ENCODE measurements at places on chromosomes 2 and 18.

DNA sequence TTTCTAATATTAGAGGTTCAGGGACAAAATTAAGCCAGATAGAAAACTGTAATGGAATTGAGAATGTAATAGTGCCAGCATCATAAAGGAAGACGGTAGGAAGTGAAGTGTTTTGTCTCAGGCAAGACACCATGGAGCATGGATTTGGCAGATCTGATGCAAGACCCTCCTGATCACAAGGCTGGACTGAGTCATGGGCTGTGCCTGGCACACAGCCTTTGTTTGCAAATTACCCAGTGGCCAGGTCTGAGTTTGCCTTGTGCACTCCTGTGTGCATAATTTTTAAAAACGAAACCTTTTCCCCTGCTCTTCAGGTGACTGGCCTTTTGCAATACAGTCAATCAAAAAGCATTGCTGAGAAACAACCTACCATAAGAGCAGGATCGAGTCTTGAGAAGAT, 2.0 kb upstream of the UPP2 start:
- no peak for DNase-seq

DNA sequence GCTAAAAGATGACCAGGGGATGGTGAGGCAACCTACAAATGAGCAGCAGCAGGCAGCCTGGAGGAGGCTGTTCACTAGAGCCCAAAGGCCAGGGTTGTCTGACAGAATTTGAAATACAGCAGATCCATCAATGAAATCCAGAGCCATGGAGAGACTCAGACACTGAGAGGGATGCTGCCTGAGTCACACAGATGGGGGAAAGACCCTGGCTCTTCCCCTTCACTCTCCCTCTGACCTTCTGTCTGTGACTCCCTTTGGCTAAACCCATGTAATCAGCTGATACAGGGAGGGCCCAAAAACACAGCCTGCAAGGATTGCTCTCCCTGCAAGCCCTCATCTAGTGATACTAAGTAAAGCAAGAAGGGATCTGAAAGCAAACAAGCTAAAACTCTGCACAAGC, 166.5 kb upstream of the SPOPL start:
- DNase-seq: no peak

DNA sequence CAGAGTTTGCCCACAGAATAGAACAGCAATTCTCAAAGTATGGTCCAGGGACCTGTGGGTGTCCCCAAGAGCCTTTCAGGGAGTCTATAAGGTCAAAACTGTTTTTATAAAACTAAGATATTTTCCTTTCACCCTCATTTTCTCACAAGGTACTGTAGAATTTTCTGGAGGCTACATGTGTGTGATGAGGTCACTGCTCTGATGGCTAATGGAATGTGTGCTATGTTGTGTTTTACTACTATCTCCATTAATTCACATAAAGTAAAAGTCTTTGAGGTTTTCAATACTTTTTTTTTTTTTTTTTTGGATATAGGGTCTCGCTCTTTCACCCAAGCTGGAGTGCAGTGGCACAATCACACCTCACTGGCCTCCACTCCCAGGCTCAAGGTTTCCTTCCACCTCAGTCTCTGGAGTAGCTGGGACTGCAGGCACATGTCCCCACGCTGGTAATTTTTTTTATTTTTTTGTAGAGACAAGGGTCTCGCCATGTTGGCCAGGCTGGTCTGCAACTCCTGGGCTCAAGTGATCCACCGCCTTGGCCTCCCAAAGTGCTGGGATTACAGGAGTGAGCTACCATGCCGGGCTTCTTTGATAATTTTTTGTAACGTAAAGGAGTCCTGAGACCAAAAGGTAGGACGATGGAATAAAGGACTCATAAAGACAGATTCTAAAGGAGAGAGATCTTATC, 1.8 kb downstream of the TRABD2A start:
- no peak for DNase-seq

GRCh38 chr2:222722327-222722946, 51.0 kb downstream of the MOGAT1 start:
- no peak for DNase-seq

DNA sequence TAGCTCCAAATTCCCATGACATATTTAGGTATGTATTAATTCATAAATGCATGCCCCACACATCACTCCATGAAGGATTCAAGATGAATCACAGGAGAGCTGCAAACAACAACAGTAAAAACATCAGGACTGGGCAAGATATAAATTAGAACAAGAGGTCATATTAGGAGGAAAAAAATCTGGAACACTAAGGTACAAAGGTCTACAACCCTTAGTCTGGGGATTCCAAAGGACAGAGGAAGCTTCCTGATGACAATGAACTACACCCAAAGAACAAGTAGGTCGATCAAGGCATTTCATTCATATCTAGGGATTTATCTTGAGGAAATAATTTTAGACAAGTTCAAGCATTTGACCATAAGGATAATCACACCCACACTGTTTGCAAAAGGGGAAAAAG, 14.5 kb downstream of the VPS4B start:
- DNase-seq: no peak

GRCh38 chr2:190802626-190803209, 77.9 kb upstream of the GLS start:
- no peak for DNase-seq

- DNase-seq: no peak
These were observed 55.4 kb upstream of the ACYP2 start for GRCh38 chr2:54059986-54060385.

- no peak for DNase-seq
These were observed 12.6 kb upstream of the KCMF1 start for GRCh38 chr2:84958135-84959059.

GRCh38 chr18:7336623-7337022, 105.7 kb downstream of the LRRC30 start:
- DNase-seq: no peak

DNA sequence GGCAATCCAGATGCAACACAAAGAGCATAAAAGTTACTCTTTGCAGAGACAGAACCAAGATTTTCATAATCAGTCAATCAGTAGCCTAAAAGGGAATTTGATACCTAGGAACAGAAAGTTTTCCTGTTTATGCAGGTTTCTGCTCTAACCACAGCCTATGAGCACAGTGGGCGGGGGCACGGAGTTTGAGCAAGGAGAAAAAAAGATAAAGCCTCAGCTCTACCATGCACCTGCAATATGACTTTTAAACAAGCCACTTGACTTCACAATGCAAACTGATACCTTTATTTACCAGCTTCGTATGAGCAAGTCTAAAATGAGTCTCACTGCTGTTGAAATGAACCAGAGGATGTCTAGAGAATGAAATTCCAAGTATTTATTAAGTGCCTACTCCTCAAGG, 5.6 kb upstream of the LRATD1 start:
- no peak for DNase-seq

GRCh38 chr2:54602736-54603322, 120.6 kb upstream of the EML6 start:
- DNase-seq: no peak

DNA sequence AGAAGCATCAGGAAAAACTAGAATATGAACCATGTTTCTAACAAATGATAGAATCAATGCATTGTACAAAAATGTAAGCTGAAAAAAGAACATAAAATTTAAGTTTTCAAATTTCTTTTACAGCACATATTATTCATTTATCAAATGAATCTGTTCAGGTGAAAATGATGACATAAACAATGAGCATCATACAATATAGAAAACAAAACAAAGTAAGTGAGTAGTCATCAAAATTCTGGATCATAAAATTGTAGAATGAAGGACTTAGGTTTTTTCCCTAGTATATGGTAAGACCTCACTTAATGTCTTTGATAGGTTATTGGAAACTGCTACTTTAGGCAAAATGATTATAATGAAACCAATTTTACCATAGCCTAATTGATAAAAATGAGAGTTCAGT, 427.0 kb upstream of the KCNH7 start:
- DNase-seq: no peak

- no peak for DNase-seq
These were observed 17.5 kb downstream of the GNLY start for GRCh38 chr2:85711578-85712060.

DNA sequence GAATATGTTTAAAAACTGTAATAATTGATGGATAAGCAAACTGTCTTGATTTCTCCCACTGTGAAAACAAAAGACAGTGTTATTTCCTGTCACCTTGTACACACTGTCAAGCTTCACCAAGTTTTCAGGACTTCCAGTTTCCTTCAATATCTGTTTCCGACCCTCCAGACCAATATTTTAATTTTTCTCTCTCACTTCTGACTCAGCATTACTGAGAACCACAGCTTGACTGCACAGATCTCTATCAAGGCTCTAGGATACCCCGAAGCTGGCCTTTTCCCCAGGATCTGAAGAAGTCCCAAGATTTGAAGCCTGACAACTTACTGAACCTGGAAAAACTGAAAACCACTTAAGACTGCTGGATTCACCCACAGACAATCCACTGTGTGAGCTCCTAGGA, 13.2 kb upstream of the SULT1C3 start:
- DNase-seq: no peak

DNA sequence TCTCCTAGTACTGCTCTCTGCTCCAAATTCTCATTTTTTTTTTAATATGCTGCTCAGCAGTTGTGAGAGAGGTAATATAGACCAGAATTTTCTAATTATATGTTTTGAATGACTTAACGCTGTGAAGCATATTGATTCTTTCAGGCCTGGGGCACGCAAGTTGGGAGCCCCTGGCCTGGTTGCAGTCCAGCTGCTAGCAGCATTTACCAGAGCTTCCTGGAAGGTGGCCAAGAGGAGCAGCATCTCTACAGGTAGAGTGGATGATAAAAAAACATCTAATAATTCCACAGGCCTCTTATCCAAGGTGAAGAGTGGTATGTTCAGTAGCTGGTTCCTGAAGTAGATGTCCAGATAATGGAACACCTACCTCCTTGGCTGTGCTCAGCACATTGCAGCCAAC, 7.3 kb upstream of the UGP2 start:
- DNase-seq: no peak

DNA sequence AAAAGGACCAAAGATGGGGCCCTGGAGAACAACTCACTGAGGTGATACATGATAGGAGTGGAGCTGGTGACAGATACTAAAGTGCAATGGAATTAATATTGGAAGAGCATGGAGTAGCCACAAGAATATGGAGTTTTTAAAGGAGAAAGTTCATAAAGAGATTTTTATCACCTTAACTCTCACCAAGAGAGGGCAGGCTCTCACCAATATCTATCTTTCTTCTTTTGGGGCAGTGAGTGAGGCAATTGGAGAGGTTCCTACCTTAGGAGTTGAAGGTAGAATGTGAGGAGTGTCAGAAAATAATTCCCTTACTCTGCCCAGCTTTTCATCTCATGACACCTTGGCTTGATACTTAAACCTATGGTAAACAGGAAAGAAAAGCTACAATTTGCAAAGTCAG, 233.7 kb upstream of the CWC22 start:
- DNase-seq: no peak

- DNase-seq: no peak
These were observed 56.1 kb upstream of the TANK start for GRCh38 chr2:161104054-161104553.

DNA sequence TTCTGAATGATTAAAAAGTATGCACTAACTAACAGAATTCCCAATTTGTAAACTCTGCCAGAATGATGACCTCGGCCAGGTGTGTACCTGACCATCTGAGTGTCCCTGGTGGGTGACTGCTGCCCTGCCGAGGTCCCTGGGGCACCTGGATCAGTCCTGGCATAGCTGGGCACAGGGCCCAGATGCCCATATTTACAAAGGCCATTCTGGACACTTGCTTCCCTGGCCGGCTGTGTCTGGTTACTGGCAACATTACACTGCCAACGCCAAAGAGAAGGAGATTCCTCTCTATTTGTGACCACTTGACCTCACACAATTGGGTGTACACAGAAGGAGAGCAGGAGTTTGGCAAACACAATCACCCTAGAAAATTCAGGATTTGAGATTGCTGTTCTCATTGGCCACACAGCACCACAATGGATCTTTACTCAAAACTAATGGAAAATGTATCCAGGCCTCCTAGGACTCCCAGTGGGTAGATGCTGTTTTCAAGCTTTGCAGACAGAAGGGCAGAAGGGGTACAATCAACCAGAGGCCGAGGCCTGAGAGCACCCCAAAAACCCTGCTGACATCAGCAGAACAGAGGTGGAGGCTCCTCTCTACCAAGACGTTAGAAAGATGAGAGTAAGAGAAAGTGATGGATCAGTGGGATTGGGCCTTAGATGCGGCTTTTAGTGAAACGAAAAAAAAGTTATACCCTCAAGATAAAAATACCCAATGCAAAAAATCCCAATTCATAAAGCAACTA, 58.3 kb upstream of the PXDN start:
- no peak for DNase-seq

GRCh38 chr18:67276638-67277037, 239.9 kb downstream of the DSEL start:
- no peak for DNase-seq

- no peak for DNase-seq
These were observed 6.0 kb downstream of the HADHA start for GRCh38 chr2:26238311-26238958.

GRCh38 chr2:235669983-235670962, 176.4 kb downstream of the AGAP1 start:
- no peak for DNase-seq

- DNase-seq: no peak
These were observed 29.6 kb downstream of the STEAP3 start for GRCh38 chr2:119253114-119253702.

DNA sequence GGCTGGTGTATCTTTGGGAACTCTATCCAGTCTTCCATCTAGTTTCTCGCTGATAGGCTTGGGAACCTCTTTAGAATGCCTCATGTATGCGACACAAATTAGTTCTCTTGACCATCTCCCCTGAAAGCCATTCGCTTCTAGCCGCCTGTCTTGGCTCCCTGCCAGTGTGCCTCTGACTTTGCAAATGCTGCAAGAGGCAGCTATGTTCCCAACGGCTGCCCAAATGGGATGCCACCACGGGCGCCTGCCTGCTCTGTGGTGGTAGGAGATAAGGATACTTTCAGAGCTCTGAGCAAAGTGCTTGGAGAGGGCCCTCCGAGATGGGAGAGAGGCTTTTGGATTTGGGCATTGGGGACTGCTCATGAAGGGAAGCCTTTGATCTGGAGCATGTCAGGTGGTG, 77.7 kb upstream of the IGFBP5 start:
- no peak for DNase-seq

- no peak for DNase-seq
These were observed 32.8 kb upstream of the MC5R start for GRCh38 chr18:13791181-13791580.

DNA sequence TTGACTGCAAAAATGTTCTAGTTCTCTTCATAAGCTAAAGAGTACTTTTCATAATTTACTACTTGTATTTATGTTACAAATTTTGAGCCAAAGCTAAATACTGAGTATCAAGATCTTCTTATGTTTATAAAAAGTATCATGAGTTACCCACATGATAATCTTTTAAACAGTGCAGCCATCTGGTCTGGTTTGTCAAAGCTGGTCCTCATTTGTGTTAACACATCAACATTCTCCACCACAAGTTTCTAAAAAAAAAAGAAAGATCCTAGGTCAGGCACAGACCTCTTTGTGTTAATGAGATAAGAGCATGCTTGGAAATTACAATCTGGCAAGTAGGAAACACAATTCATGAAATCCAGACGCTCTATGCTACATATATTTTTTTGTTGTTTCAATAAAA, 75.5 kb upstream of the FRZB start:
- DNase-seq: no peak
